ENCODE measurements at places on chromosomes 11 and 22. TPM values are rescaled to one million over a fixed set of nuclear protein-coding genes. Genes with fewer than 3 reads are reported as not detected.

Gene ASCL2
- 0.36 TPM for polyA plus RNA-seq

Gene ARHGAP8
- 0.58 TPM for polyA plus RNA-seq

Gene B4GALNT4
- polyA plus RNA-seq: 0.15 TPM

DNA sequence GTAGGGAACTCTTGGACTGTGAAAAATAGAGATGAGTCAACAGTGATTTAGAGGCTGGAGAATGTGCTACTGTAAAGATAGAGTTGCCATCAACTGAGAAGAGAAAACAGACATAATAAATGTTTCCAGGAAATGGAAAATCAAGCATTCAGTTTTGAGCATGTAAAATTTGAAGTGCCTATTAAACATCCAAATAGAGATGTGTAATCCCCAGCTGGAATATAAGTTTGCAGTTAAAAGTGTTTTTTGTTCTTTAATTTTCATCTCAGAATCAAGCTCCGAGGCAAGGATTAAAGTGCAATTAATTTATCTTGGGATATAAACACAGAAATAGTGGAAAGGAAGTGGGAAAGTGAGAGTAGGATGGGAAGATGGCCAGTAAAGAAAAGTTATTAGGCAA, 666.0 kb upstream of the RAG2 start:
- no peaks in the 10 kb centered on the region for H3K27me3 ChIP-seq
- no peak overlapping the region for H3K27ac ChIP-seq
- no peak for DNase-seq

Data from liver (tissue), 10 donors.